ENCODE measurements at places on chromosomes 1 and 21.

- no peak for DNase-seq
Measured at GRCh38 chr1:170765279-170765678, 101.3 kb downstream of the PRRX1 start.

DNA sequence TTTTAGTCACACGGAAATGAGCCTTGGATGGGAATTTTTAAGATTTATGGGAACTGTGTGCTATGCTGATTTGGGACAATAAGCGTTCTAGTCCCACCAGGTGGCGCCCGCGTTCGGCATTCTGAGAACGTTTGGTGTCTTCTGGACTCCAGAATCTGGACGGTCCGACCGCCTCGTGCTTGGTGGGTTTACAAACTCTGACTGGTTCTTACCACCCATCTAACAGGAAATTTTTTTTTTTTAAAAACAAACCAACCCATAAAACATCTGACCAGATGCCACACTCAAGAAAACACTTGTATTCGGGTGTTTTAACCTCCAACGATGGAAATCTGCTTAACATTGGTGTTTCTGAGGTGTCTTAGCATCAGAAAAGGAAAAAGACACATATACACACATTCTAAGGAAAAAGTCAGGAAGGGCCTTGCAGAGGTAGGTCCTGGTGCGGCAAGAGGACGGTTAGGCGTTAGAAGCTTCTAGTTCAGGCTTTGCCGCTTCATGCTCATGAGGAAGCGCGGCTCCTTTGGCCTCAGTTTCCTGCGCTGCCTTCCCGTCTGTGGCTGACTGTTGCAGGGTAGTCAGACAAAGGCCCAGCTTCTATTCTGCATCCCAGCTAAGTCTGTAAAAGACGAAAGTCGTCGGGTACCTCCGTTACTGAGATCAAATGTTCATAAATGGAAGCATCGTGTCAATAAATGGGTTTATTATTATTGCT, 814 bp upstream of the DYRK3 start:
- peak; percentile 92 for DNase-seq

DNA sequence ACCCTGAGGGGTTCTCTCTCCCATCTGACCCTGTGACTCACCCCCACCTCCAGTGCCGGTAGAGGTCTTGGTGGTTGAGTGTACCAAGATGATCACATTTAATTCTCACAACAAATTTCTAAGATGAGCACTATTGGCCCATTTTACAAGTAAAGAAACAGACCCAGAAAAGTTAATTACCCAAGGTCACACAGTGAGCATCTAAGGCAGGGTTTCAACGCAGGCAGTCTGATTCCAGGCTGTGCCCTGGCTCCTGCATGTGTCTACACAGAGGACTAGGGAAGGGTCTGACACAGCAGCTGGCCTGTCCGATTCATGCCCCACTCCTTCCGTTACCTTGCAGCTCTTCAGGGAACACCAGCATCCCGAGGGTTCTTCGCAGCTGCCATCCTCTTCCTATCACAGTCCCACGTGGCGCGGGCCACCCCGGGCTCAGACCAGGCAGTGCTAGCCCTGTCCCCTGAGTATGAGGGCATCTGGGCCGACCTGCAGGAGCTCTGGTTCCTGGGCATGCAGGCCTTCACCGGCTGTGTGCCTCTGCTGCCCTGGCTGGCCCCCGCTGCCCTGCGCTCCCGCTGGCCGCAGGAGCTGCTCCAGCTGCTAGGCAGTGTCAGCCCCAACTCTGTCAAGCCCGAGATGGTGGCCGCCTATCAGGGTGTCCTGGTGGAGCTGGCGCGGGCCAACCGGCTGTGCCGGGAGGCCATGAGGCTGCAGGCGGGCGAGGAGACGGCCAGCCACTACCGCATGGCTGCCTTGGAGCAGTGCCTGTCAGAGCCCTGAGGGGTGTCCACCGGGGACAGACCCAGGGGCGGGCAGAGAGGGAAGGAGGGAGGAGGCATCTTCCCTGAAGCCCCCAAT, 7.5 kb downstream of the NCDN start:
- DNase-seq: no peak

DNA sequence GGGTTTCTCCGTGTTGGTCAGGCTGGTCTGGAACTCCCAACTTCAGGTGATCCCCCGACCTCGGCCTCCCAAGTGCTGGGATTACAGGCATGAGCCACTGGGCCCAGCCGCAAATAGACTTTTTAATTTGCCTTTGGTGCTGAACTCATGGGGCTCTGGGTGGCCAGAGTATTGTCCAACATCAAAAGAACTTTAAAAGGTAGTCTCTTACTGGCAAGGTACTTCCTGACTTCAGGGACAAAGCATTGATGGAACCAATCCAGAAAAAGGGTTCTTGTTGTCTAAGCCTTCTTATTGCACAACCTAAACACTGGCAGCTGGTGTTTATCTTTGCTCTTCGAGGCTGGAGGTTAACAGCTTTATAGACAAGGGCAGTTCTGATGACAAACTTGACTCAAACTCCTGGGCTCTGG, 3.8 kb upstream of the KTI12 start:
- DNase-seq: no peak

GRCh38 chr1:71049951-71050598, 2.5 kb upstream of the PTGER3 start:
- DNase-seq: peak; percentile 21

GRCh38 chr1:66556161-66556611, 22.2 kb downstream of the SGIP1 start:
- no peak for DNase-seq

- peak; percentile 63 for DNase-seq
Measured at GRCh38 chr1:110436635-110437034, 14.3 kb upstream of the PROK1 start.

DNA sequence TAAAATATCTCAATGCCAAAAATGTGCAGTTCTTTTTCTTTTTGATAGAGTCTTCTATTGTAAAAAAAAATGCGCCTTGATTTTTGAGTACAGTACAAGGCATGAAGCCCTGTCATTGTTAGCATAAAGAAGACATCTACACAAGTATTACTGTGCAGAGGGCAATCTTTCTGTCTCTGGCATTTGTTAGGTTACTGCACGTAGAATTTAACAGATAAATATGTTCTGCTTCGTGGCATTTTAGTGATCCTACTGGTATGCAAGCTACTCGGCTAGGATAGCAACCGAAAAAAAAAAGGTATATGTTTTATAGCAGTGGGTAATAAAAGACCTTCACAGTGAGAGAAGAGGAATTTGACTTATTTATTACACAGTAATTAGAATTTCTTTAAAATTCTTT, 492.9 kb upstream of the ADGRL2 start:
- no peak for DNase-seq

DNA sequence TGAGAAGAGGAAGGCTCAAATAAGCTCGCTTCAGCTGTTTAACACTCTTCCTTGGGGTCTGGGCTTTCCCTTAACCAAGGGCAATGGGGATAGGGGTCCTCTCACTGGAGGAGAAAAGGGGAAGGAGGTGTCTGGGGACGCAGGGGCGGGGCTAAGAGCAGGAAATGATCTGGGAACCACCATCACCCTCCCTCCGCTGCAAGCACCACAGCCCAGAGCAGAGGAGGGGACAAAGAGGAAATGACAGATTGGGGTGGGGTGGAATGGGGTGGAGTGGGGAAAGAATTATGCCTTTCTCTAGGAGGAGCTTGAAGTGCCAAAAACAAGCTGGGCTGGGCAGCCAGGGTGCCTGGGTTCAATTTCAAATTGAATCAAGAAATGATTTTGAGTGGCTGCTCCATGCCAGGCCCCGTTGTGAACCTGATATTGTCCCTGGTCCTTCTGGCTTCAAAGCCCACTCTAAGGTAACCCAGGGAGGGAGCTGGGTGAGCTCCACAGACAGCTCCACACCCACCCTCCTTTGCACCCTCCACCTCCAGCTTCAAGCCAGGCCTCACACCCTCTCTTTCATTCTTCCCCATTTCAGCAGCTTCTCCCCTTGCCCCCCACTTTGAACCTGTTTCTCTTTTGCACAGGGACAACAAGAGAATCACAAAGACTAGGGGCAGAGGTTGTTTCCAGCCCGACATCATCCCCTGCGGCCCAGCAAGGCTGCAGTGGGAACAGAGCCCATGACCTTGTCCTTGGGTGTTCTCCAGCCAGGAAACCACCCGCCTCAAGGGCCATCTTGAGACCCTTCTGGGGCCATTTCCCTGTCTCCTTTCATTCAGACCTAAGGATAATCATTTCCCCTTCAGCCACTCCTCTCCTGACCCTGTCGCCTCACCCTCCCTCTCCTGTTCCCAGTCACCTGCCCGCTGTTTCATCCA, 1.1 kb downstream of the ARHGAP30 start:
- no peak for DNase-seq

- peak; percentile 83 for DNase-seq
Measured at GRCh38 chr1:120176092-120176855, at the start of gene SEC22B. TSS of gene SEC22B (minus strand) at chr1:120176520. CDS start at chr1:120176381, 139 bp downstream.

DNA sequence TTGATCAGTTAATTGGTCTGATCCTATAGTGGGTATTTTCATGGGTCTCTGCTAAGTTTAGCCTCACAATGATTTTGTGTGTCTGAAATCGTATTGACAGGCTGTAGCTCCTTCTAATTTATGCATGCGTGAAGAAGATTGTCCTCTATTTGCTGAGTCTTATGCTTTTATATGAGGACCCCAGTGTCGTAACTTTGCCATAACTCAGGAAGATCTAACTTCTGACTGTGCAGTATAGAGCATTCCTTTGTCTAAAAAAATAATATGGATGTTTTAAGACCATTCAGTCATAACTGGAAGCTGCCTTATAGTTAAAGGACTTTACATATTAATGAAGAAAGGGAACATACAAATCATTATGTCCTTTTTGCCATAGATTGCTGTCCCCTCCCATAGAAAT, 73.3 kb downstream of the CAMTA1 start:
- DNase-seq: no peak

DNA sequence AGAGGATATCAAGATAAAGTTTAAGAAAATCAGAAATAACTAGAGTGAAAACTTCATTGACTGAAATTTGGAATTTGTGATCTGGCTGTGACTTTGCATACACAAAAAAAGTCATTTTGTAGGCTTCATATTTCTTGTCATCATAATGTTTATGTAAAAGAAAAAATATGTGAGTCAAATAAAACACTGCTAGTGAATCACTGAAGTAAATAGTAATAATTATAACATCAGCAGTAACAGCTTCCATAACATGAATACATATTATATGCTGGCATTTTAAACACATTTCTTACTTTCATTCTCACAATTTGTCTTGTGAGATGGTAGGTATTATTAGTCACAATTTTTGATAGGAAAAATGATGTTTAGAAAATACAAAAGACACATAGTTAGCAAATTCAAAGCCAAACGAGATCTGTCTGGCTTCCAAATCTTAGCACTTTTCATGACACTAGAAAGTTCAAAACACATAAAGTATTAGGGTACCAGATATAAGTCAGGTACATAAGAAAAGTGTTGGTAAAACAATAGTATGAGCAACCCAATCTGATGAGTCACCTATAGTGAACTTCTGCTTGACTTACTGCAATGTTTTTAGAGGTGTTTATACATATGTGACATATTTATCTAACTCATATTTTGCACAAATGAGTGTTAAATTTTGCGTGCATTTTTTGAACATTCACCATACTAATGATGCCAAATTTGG, 241.0 kb upstream of the SNX7 start:
- DNase-seq: no peak

GRCh38 chr21:37579356-37579755, 212.8 kb downstream of the DYRK1A start:
- no peak for DNase-seq

DNA sequence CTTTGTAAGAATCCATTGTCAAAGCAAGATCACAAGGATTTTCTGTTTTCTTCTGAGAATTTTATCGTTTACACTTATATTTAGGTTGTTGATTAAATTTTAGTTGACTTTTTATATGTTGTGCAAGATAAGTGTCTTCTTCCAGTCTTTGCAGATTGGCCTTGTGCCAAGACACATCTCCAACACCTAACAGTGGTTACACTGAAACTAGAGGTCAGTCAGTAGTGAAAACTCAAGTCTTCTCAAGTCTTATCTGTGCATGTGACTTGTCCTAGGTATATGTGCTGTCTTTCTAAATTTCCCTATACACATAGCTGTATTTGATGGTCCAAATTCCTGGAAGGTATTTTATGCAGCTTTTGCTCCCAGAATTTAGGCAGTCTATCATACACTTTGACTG, 1183.2 kb upstream of the B3GALT2 start:
- DNase-seq: no peak

All from nephron progenitor cell (in vitro differentiated cells).